ENCODE measurements at places on chromosomes 6 and 20.

DNA sequence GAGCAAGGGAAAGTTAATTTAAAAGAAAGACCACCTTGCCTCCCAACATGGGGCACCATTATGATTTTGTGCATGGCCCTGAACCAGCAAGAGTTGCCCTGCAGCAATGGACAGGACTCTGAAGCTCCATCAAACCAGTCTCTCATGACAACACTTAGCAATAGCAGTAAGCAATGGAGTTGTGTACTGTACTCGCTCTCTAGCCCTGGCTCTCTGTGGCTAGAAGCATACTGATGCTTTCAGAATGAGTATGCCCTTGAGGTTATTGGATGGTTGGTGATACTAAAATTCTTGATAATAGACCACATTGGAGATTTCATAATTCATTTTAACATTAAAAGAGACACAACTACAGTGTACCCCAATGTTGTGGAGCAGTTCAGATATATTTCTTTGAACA lies 23.2 kb upstream of the LMBRD1 start:
- no peak for DNase-seq

- no peak for DNase-seq
Measured at GRCh38 chr6:115554060-115554459, 506.6 kb downstream of the FRK start.

GRCh38 chr6:45637611-45638257 lies 260.0 kb upstream of the SUPT3H start:
- DNase-seq, result no peak

- DNase-seq, result peak; percentile 35
Measured at GRCh38 chr6:9412951-9413559, 977.7 kb upstream of the SLC35B3 start.

- no peak for DNase-seq
Measured at GRCh38 chr6:111114482-111114881, 27.2 kb downstream of the SLC16A10 start.

DNA sequence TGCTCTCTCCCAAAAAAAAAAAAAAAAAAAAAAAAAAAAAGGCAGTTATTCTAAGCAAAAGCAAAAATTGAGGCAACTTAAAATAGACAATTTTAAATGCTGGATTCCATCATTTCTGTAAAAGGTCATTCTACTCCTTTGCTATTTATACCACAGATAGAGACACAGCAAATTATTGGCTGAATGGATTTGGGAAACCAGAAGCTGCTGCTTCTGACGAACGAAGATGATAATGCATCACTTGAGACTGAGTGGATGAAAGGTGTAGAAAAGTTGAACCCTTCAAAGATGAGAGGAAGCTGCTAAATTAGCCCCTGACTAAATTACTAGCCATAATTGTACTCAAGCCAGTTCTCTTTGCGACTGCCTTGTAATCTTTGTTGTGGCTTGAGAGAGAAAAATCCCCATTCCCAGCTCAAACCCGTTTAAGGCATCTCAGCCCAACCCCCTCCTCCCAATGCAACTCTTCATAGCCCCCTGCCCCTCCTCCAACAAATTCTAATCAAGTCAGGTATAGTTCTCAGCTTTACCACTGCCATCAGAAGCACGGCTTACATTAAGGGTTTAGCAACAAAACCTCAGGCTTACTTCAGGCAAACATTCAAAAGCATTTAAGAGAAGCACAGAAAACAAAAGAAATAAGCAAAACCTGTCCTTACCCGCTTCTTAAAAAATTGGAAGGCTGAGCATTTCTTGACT lies 1.0 kb downstream of the SGK1 start:
- DNase-seq, result no peak

DNA sequence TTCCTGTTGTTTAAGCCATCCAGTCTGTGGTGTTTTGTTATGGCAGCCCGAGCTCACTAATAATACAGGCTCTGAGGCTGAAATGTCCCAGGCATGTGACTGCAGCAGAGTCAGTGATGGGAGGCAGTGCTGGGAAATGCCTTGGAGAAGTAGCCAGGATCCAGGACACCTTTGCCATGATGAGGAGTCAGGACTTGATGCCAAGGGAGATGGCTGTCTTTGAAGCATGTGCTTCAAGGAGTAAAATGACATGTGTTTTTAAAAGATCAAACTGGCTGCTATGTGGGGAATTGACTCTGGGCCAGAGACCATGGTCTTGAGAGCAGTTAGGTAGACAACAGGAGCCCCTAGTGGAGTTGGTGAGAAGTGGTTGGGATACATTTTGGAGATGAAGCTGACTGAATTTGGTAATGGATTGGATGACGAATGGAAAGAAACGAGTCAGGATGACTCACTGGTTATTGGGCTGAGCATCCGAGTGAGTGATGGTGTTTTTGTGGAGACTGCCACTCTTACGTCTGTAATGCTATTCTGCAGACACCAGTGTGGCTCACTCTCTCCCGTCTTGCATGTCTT lies 322.2 kb downstream of the PLCB1 start:
- peak; percentile 47 for DNase-seq
